Tibial nerve (tissue), 4 donors: ENCODE measurements at places on chromosomes 2 and 18. TPM values are rescaled to one million over a fixed set of nuclear protein-coding genes. Genes with fewer than 3 reads are reported as not detected.
A peak's percentile ranks its signal among the peaks of the same experiment; 100 is the strongest.

- no peak for DNase-seq
Observed at GRCh38 chr2:220043990-220044335, 416.5 kb downstream of the SLC4A3 start.

DNA sequence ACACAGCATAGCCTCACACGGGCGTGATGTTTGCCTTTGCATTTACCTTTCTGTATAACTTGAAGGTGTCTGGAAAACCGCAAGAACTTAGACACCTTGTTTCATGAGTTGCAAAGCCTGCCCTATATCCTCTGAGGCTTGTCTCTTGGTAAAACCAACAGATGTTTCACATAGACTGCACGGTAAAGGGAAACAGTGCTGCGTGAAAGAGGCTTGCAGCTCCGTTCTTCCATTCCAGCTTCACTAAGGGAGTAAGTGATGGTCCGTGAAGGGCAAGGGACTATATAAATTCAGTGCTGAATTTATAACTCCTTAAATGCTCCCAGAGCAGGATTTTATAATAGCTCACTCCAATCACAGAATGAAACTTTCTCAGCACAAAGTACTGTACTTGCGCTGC lies 360.5 kb downstream of the SOX11 start:
- no peak for DNase-seq

DNA sequence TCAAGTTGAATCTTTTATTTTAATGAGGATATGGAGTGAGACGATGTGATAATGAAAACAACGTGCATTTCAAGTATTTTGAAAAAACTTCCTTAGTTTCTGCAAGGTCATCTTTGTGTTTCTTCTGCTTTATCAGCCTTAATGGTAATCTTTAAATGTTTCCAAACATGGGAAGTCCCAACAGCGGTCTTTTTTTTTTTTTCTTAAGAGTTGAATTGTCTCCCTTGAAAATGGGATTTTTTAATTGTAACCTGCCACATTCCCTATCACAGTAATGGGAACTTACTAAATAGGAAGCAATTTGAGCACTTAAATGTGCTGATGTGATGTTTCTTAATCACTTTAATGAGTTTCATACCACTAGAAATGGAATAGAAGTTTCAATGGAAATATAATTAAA lies 45.8 kb downstream of the ATIC start:
- DNase-seq = no peak

DNA sequence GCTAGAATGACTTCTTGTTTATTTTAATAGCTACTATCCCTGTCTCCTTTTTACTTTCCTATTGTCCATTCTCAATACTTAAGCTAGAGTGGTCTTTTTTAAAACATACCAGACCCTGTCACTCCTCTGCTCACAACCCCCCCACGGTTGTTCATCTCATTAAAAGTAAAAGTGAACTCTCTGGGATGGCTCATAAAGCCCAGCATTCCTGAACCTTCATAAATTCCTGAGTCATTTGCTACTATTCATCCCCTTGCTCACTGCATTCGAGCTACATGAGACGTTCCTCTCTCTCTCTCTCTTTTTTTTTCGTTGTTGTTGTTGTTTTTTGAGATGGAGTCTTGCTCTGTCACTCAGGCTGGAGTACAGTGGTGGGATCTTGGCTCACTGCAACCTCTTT lies 148.7 kb upstream of the DSEL start:
- no peak for DNase-seq

L3MBTL4 gene
- total RNA-seq = 8.7 TPM

DNA sequence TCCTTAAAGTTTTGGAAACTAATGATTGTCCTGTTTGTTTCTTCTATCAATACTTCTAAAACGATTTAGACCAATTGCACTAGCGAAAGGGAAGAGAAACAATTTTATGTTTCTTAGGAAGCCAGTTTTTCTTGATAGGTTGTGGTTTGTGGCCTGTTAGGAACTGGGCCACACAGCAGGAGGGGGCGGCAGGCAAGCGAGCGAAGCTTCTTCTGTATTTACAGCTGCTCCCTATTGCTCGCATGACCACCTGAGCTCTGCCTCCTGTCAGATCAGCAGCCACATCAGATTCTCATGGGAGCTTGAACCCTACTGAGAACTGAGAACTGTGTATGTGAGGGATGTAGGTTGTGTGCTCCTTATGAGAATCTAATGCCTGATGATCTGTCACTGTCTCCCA lies 201.5 kb upstream of the PXDN start:
- no peak for DNase-seq

GRCh38 chr18:29181151-29181901 lies 1004.4 kb upstream of the CDH2 start:
- DNase-seq = no peak

RGPD3 gene
- 0.30 TPM for total RNA-seq

DNA sequence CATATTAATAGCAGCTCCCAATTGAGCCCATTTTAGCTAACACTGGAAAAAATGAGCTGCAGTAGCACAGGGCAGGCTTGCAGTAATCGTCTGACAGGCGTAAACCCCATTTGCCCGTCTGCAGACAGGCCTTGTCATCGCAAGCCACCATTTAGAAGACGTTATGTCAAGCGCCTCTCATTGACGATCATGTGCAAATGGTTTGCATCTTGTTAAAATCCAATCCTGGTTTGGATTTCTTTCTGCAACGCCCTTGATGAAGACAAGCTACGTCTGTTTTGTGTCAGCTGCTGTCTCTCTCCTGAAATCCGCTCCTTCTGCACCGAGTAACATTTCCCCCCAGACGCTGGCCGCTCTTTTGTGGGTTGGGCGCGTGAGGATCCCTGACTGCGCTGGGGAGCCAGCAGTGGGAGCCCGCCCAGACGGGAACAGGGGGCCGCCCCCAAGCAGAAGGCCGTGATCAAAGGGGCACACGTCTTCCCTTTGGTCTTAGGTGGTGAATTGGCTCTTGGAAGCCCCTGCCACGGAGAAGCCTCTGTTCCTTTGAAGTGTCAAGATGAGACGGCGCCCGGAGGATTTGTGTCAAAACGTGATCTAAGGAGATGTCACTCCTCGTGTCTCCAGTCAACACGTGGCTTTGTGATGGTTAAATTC lies 84.2 kb upstream of the GPC1 start:
- DNase-seq = no peak

- DNase-seq = no peak
Observed at GRCh38 chr18:12772111-12772510, 69.3 kb downstream of the PSMG2 start.

DNA sequence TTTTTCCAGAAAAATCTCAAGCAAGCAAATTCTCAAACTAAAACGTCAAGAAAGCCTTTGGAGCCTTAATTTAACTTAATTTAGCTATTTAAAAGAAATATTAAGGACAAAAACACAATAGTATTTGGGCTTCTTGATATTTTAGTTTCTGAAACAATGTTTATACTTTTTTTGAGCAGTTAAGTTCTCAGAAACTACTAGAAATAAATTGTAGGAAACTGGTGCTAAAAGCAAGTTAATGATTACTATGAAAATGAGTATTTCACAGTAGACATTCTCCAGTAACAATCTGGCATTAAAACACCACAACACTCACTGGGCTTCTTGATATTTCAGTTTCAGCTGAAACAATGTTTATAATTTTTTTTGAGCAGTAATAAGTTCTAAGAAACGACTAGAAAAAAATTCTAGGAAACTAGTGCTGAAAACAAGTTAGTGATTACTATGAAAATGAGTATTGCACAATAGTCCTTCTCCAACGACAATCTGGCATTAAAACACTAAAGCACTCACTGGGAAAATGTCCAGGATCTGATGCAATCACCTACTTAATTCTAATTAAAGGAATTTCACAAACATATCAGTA lies 45.1 kb downstream of the TRAK2 start:
- no peak for DNase-seq

DNA sequence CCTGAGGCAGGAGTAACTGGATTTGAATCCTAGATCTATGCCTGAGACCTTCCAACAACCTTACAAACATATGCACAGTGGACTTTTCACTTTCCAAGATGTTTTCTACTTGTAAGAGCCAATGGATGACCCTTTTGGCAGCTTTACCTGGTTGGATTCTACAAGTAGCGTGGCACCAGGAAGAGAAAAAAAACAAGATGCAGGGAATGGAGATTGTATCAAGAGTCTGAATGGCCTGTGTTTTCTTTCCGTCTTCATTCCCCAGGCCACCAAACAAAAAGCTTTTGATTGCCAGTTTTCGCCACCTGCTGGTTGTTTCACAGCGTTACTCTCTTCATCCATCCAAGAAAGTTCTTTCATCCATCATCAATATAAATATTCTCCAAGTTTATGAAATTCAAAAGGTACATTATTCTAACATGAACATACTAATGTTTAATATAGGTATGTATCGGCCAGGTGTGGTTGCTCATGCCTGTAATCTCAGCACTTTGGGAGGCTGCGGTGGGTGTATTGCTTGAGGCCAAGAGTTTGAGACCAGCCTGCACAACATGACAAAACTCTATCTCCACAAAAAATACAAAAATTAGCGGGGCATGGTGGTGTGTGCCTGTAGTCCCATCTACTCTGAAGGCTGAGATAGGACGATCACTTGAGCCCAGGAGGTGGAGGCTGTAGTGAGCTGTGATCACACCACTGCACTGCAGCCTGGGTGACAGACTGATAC lies 3.5 kb upstream of the BCL2 start:
- peak; percentile 52 for DNase-seq

COLEC12 gene
- 21.0 TPM for total RNA-seq

- DNase-seq = no peak
Observed at GRCh38 chr2:217746808-217747207, 256.0 kb downstream of the TNS1 start.

DNA sequence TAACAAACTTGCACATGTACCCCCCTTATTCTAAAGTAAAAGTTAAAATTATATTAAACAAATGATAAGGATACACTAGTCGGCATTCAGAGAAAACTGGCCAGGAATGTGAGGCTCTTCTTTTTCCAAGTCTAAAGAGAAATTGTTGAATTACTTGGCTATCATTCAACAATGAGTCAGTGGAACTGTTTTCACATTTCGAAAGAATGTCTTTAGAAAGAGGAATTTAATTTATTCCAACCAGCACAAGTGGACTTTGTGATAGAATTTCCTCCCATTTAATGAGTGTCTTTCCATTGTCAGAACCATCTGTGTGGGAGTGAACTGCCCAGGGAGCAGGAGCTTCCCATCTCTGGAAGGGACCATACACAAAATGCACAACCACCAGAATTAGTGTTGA lies 792.2 kb downstream of the EPHA4 start:
- DNase-seq = no peak

DNA sequence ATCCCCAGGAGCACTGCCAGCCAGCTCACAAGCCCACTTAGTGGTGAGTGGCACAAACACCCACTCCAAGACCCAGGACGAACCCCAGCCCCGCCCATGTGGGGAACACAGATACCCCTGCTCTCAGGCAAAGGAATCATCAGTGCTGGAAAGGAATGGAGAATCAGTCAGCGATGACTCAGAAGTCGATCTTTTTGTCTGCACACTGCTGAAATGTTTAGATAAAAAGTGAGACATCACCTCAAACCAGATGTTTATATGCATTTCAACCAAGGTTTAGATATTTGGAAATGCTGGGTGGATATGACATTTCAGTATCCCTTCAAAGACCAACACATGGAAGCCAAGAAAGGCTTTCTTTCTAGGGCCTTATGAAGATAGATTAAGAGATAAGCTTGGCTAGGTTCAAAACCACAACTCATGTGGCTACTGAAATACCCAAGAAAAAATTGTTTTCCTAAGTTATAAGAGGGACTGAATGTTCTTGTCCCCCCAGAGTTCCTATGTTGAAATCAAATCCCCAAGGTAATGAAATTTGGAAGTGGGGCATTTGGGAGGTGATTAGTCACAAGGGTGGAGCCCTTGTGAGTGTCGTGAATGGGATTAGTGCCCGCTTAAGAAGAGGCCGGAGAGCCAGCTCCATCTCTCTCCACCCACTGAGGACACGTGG lies 43.7 kb downstream of the POU3F3 start:
- DNase-seq = no peak

DNA sequence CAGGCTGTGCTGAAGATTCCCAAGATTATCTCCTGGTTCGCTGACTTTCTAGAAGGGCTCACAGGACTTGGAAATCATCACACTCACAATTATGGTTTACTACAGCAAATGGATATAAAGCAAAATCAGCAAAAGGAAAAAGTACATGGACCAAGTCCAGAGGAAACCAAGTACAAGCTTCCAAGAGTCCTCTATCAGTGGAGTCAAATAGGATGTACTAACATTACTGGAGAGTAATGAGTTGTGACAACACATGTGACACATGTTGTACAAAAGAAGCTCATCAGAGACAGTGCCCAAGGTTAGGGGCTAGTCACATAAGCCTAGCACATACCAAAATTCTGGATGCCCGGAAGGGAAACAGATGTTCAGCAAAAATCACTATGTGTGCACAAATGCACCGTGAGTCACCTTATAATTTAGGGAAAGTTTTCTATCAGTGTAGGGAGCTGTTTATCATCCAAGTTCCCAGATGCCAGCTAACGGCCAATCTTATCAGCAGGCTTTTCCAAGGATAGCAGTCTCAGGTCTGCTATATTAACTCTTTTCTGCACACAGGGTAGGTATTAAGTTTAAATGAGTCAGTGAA lies 9.5 kb downstream of the TMEM237 start:
- no peak for DNase-seq

DNA sequence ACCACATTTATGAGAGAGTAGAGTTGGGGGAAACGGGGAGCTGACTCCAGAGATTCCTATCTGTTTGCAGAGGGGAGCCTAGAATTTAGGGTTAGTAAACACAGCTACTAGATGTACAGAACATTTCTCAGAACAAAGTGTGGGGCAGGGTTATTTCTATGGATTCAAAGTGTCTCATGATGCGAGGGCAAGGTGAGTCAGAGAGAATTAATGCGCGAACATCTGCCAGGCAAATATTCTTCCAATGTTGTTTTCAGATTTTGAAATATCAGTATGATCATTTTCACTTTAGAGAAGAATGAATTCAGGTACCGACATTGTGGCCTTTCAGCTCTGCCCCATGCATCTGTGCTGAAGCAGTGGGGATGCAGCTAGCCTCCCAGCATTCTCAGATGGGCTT lies 2.0 kb upstream of the DSEL start:
- no peak for DNase-seq

GRCh38 chr2:221478485-221478863 lies 93.6 kb downstream of the EPHA4 start:
- DNase-seq = no peak

RGPD4 gene
- total RNA-seq = not detected

DNA sequence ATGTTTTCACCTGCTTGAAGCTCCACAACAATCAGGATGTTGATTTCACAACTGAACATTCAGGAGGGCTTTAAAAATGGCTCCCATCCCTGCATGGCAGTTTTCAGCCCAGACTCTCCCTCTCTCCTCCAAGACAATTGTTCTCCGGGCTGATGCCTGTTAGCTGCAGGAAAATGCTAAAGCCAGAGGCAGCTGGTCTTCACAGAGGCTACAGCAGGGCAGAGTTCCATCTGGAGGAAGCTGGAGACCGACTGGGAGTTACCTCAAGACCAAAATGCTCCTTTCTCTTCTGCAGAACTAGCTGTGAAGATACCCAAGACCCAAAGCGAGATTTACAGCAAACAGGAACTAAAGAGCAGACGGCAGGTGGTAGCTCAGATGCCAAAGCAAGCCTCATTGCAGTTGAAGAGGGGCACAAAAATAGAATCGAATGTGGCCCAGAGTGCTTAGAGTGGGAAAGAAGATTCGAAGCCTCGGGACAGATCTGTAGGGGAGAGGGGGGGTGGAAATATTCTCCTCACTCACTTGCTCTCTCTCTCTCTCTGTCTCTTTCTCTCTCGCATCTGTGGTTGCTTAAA lies 423.6 kb downstream of the ZNF521 start:
- DNase-seq = no peak

- DNase-seq = no peak
Observed at GRCh38 chr18:44818668-44819403, 138.1 kb downstream of the SETBP1 start.

DSG4 gene
- total RNA-seq = not detected
